ENCODE measurements at places on chromosomes 1 and 21.
A peak's percentile ranks its signal among the peaks of the same experiment; 100 is the strongest.

- DNase-seq: no peak
Measured at GRCh38 chr1:30422251-30422650, 301.1 kb downstream of the MATN1 start.

GRCh38 chr1:5934058-5934884, 58.0 kb downstream of the NPHP4 start:
- DNase-seq: no peak

GRCh38 chr1:6425658-6426057, 1.1 kb downstream of the ESPN start:
- no peak for DNase-seq

GRCh38 chr1:176501599-176501998, 38.6 kb downstream of the PAPPA2 start:
- DNase-seq: no peak

DNA sequence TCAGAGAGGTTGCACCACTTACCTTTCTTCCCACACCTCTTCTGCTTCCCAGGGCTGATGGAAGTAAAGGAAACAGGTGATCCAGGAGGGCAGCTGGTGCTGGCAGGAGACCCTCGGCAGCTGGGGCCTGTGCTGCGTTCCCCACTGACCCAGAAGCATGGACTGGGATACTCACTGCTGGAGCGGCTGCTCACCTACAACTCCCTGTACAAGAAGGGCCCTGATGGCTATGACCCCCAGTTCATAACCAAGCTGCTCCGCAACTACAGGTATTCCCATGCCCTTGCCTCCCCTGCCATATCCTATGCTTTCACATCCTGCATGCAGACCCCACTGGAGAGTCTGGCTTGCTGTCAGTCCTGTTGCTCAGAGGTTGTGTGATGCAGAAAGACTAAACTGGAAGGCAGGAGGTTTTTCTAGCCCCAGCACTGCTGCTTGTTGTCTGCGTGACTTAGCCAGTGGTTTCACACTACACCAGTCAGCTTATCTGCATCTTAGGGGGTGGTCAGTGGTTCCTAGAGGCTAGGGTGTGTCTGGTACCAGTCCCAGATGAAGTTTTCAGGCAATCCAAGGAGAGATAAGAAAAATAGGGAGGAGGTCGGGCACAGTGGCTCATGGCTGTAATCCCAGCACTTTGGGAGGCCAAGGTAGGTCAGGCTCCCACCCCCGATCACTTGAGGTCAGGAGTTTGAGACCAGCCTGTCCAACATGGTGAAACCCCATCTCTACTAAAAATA, 10.2 kb downstream of the RHOC start:
- DNase-seq: no peak

DNA sequence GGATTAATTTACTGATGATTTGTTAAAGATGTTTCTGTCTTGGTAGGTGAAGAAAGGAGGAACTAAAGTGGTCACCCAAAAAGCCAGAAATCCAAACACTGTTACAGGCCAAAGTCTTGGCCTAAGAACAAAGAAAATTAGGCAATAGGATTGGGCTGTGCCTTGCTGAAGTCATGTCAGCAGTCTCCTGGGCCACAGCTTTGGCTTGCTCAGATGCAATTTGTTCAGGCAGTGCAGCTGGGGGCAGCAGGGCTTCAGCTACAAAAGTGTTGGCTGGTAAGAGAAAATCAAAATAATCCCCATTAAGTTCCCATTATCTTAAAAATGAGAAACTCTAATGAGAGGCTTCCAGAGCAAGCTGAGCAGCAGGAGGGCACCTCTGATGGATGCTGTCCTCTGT, 14.0 kb upstream of the RAP1A start:
- DNase-seq: peak; percentile 67

DNA sequence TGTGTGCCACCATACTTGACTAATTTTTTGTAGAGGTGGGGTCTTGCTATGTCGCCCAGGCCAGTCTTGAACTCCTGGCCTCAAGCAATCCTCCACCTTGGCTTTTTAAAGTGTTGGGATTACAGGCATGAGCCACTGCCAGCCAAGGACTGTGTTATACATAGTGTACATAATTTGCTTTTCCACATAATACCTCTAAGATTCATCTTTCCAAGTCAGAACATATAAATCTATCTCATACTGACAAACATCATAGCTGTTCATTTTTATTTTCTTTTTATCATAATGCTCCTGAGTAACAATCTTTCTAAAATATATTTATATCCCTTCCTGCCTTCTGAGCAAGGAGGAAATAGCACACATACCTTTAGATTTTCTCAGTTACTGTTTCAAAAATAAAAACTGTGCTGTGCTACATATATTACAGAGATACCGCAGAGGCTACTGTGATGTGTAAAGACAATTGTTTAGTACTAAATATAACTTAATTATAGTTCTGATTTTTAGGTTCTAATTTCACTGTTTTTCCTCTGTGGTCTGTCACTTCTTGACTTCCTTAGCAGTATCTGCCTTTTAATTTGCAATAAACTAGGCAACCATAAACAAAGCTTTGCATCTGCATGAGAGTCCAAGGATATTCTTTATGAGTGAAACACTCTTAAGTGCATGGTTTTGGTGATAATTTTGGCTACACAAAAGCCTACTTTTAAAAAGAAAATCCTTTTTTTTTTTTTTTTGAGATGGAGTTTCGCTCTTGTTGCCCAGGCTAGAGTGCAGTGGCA, 59.3 kb downstream of the EYA3 start:
- peak; percentile 7 for DNase-seq

DNA sequence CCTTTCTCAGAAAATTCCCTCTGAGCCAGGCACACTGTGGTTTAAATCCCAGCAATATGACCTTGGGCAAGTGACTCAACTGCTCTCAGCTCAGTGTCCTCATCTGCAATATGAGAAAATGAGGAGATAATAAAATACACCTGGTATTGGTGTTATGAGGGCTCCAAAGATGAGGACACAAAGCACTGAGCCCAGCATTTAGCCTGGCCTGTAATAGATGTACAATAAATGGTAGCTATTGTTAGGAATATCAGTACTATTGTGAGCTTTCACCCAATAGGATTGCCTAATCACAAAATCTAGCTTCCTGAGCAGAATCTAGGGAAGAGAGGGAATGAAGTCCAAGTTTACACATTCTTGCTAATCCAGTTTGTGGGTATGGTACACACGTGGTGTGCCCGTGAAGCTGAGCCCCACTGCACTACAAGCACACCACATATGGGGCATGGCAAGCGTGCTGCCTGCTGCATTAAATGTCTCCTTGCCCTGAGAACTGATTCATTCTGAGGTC, 24.3 kb upstream of the SLC30A1 start:
- peak; percentile 5 for DNase-seq

All from AG08395 (cell line).